ENCODE measurements at places on chromosomes 16 and 17. TPM values are rescaled to one million over a fixed set of nuclear protein-coding genes. Genes with fewer than 3 reads are reported as not detected.

HID1 gene
- 6.1 TPM for total RNA-seq

HOXB4 gene
- total RNA-seq: 7.5 TPM

FMNL1 gene
- 31.2 TPM for total RNA-seq

DNA sequence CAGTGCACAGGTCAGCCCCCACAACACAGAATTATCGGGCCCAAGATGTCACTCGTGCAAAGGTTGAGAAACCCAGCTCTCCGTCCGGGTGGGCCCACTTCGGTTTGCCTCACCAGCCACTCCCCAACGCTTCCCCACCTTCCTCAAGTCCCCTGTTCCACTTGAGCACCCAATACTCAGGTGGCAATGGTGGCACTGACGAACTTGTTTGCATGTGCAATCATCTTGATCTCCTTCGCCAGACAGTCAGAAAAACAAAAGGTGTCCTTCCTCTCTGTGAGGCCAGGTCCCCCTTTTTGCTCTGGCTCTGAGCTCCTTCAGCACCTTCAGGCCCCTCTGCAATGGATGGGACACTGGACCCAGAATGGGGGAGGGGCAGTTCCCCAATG lies 3.7 kb downstream of the GGA2 start:
- no peak for DNase-seq

Data from breast epithelium (tissue), 4 donors.